ENCODE measurements at places on chromosomes 2 and 18. TPM values are rescaled to one million over a fixed set of nuclear protein-coding genes. Genes with fewer than 3 reads are reported as not detected.

DNA sequence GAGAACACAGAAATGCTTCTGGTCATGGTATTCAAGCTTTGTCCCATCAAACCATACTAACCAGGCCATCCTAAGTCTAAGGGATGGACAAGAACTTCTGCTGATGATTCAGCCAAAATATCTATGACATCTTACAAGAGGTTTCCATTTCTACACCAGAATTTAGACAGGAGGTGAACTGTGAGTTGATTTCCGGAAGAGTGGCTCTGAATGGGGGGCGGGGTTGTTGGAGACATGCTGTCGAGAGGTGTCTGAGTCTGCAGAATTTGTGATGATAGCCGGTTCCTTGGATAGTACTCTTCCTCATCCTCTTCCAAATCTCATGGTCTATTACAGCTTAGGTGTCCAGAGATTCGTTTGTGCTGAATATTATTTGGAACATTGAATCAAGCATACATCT, 408.7 kb upstream of the TCF4 start:
- DNase-seq, result no peak
- H3K4me1 ChIP-seq, result no peaks in the 10 kb centered on the region
- H3K27ac ChIP-seq, result no peak overlapping the region
- H3K36me3 ChIP-seq, result no peaks in the 10 kb centered on the region
- H3K4me3 ChIP-seq, result no peak overlapping the region
- no peaks in the 10 kb centered on the region for H3K27me3 ChIP-seq

Gene DPP4
- 7.0 TPM for total RNA-seq

Gene CPSF3
- total RNA-seq, result 62.2 TPM

Gene ACOXL
- 1.1 TPM for total RNA-seq

DNA sequence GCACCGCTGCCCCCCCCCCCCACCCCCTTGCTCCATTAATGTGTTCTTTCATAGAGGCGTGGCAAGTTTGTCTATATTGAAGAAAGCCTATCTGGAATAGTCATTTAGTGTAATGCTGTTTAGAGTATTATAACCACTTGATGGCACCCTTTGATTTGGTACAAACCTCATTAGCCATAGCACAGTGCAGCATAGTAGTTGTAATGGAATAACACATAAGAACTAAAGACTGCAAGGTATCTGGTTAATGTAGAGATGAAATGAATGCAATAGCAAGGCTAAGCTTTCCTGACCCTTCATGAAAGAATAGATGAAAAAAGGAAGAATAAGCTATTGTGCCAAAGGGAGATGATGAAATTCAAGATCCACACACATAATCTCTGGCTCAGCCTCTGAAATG, 81.9 kb downstream of the EHBP1 start:
- no peak for DNase-seq
- H3K36me3 ChIP-seq, result no peaks in the 10 kb centered on the region
- no peaks in the 10 kb centered on the region for H3K27me3 ChIP-seq
- no peak overlapping the region for H3K27ac ChIP-seq

GRCh38 chr2:120269076-120269744, 16.6 kb downstream of the RALB start:
- H3K36me3 ChIP-seq, result no peaks in the 10 kb centered on the region
- no peaks in the 10 kb centered on the region for H3K27me3 ChIP-seq
- H3K4me1 ChIP-seq, result peaks cover 8% of the 10 kb centered on the region

GRCh38 chr18:26654616-26655524, 106.5 kb upstream of the KCTD1 start:
- DNase-seq, result no peak
- H3K4me1 ChIP-seq, result no peaks in the 10 kb centered on the region
- peaks cover 7% of the 10 kb centered on the region for H3K27me3 ChIP-seq
- H3K27ac ChIP-seq, result no peak overlapping the region
- H3K36me3 ChIP-seq, result no peaks in the 10 kb centered on the region
- H3K4me3 ChIP-seq, result no peak overlapping the region

Gene KIF1A
- 0.95 TPM for total RNA-seq

DNA sequence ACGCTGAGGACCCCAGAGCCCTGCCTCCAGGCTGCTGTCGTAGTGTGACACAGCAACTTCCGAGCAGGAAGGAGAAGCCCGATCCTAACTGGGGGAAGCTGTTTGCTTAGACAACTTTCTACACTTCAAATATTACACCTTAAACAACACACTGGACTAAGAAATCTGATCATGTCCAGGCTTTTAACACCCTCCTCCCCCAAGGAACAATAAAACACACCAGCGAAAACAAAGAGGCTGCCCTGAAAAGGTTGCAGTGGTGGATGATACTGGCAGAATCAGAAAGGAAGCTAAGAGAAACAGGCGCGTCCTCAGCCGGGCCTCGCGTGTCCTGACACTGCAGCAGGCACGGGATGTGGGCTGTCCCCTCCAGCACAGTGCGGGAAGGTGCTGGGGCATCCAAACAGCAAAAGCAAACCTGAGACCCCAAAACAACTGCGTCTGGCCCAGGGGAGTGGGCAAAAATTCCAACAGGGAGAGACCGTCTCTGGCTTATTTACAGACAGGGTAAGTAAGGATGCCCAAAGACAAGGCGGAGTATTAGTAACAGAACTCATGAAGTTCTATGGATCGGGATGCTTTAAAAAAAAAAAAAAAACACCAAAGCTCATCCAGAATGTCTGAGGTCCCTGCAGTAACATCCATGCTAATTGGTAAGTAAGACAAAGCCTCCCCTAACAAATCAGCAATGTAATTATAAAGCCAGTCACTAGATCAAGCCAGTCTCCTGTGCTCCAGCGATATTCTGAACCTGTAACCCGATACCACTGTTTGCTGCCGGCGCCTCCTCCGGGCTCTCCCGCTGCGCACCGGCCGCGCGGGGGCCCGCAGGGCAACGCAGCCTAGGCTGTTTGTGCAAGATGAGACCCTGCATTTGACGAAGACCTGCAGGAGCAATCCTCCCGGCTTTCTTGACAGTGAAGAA, 9.0 kb downstream of the SERTAD2 start:
- H3K27me3 ChIP-seq, result no peaks in the 10 kb centered on the region
- H3K27ac ChIP-seq, result peak overlapping the region; percentile 95
- peaks cover 46% of the 10 kb centered on the region for H3K4me1 ChIP-seq
- DNase-seq, result no peak
- peaks cover 3% of the 10 kb centered on the region for H3K36me3 ChIP-seq

Gene FAP
- not detected for total RNA-seq

DNA sequence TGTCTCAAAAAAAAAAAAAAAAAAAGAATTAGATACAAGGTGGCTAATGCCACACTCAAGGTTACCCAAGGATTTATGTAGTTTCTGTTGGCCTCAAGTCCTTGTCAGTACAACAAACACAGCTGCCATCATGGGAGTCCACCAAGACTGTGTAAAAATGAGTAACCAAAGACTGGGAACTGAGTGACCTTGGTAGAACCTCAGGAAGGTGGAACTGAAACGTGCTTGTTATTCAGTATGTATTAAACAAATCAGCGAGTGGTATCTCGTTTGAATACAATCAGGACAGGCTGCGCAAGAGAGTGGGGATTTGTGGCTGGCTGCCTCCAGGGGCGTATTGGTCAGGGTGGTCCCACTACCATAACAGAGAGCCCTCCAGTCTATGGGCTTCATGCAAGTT, 1.6 kb upstream of the SFTPB start:
- DNase-seq, result peak; percentile 55
- no peaks in the 10 kb centered on the region for H3K27me3 ChIP-seq

DNA sequence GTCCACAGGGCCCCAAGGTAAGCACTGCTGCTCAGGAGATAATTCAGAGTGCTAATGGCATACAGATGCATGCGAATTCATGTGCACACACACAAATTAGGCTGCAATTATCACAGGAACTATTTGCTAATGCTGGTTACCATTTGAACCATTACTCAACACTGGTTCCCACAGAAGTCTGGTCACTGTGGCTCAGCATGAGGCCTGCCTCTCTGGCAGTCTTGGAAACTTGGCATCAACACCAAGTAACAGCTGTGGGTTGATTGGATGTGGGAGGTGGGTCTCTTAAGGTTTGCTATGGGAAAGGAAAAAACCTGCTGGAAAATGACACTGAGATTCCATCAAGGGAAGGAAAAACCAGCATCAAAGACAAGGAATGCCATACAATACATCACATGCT, 105.0 kb downstream of the CELF4 start:
- no peak for DNase-seq
- H3K27ac ChIP-seq, result no peak overlapping the region
- no peaks in the 10 kb centered on the region for H3K27me3 ChIP-seq

- peak overlapping the region; percentile 97 for H3K27ac ChIP-seq
- peaks cover 86% of the 10 kb centered on the region for H3K4me1 ChIP-seq
- H3K4me3 ChIP-seq, result peak overlapping the region; percentile 41
- DNase-seq, result no peak
- peaks cover 7% of the 10 kb centered on the region for H3K36me3 ChIP-seq
These were observed 90.4 kb downstream of the TMEM247 start for GRCh38 chr2:46569766-46570165.

DNA sequence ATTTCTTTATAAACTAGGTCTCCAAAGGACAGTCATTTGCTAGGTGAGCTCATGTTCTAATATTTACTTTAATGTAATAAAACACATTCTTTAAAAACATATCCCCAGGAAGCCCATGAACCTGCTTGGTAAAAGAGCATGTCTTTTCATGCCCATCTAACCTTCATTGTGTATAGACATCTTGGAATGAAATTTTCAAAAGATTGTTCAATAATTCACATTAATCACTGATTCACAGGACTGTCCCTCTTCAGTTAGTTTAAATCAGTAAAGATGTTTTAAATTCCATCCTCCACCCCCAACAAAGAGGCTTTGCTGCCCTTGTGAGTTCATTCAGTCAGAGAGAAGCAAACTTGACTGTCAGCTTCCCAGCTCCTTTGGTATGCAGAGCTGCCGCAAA, 633.4 kb upstream of the CELF4 start:
- H3K36me3 ChIP-seq, result no peaks in the 10 kb centered on the region
- DNase-seq, result no peak
- H3K4me1 ChIP-seq, result no peaks in the 10 kb centered on the region
- H3K27me3 ChIP-seq, result no peaks in the 10 kb centered on the region

DNA sequence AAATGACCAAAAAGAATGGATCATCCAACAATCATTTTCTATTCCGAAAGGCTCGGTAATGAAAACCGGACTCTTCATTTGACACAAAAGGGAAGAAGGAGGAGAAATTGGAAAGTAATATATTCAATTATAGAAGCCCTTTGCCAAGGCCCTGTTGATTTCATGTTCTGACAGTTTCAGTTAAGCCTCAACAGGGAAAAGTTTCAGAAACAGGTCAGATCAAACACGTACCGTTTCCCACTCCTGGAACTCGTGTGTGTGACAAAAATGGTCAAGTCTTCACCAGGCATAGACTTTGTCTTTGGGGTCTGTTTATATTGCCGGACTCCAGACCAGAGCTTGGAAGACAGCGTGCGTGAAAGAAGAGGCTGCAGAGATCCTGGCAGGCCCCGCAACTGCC, 101.3 kb upstream of the BCL2L11 start:
- peaks cover 4% of the 10 kb centered on the region for H3K27me3 ChIP-seq
- H3K27ac ChIP-seq, result no peak overlapping the region
- no peak for DNase-seq
- no peaks in the 10 kb centered on the region for H3K4me1 ChIP-seq

DNA sequence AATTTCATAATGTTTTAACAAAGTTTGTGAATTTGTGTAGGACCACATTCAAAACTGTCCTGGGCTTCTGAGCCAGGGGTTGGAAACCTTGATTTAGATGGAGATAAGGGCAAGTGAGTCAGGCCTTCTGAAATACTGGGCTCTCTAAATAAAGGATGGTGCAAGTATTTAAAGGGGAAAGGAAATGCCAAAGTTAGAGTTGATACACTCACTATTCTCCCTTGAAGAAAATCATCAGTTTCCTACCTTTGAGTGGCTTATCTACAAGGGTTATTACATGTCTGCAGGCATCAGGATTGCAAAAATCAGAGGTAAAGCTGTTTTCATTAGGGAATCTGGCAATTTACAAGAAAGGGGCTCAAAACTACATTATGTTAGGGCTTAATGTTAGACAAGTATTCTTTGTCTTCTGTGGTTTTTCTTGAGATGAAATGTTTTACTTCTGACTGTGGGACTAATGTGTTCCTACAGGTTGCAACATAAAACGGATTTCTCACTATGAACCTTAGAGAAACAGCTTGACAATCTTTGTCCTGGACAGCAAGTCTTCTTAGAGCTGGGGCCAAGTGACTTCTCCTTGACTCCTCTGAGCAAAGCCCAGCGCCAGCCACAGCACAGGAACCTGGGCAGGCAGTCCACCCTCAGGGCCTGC, 31.1 kb downstream of the RNU4ATAC start:
- no peaks in the 10 kb centered on the region for H3K27me3 ChIP-seq
- H3K27ac ChIP-seq, result peak overlapping the region; percentile 45
- H3K4me1 ChIP-seq, result peaks cover 17% of the 10 kb centered on the region
- DNase-seq, result no peak
- H3K36me3 ChIP-seq, result 0 out of 2 replicates have a peak, but pooled peaks cover 2% of the 10 kb centered on the region

GRCh38 chr2:85843543-85843942, 45.2 kb downstream of the ST3GAL5 start:
- no peak overlapping the region for H3K4me3 ChIP-seq
- no peaks in the 10 kb centered on the region for H3K36me3 ChIP-seq
- no peak for DNase-seq
- peaks cover 11% of the 10 kb centered on the region for H3K4me1 ChIP-seq
- no peaks in the 10 kb centered on the region for H3K27me3 ChIP-seq

DNA sequence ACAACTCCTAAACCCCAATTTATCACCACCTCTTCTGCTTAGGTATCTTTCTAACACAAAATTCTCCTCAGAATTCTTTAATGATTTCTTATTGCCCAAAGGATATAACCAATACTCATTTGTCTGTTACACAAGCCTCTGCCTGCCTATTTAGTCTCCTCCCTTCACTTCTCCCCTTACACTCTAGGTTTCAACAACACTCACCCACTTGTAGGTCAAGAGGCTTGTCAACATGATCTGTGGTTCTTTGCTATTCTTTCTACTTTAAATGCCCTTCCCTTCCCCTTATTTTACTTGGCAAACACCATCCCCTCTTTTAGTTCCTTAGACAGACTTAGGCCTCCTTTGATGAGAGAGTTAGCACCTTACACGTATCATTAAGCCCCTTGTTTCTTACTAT, 69.0 kb upstream of the C2orf15 start:
- H3K36me3 ChIP-seq, result no peaks in the 10 kb centered on the region
- no peaks in the 10 kb centered on the region for H3K27me3 ChIP-seq
- DNase-seq, result no peak
- no peak overlapping the region for H3K27ac ChIP-seq
- H3K4me3 ChIP-seq, result no peak overlapping the region

DNA sequence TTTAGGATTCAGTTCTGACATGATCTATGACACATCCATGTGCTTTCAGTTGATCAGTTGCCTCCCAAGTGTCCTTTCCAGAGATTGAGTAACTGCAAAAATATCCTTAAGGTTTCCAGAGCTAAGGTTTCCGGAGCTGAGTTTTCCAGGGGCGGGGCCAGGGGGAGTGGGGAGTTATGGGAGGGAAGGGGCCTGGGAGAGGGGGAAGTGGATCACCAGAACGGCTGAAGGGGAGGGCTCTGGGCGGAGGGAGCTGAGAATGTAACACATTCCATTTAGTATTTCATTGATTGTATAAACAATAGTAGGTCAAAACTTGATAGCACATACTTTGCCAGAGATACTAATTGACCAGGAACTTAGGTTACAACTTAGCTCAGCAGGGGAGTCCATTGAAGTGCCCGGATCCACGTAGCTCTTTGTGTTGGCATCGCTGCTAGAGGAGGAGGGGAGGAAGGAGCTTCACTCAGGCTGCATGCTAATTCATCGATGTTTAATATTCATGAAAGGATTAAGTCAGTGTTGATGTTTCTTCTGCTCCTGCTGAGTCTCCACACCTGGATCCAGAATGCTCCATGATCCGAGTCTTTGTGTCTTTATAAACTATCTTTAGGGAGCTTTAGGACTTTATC, 289.8 kb downstream of the ALPK2 start:
- no peaks in the 10 kb centered on the region for H3K27me3 ChIP-seq
- H3K4me3 ChIP-seq, result no peak overlapping the region
- no peak for DNase-seq
- no peaks in the 10 kb centered on the region for H3K36me3 ChIP-seq

Gene CTAGE1
- total RNA-seq, result not detected

Gene MYO5B
- total RNA-seq, result 4.4 TPM

Gene ACMSD
- not detected for total RNA-seq

Measured in GM12878 (cell line).